Suppressor macrophage treated with lipopolysaccharide for 1 hour (primary cell): ENCODE measurements at places on chromosomes 2 and 18.
A peak's percentile ranks its signal among the peaks of the same experiment; 100 is the strongest.

DNA sequence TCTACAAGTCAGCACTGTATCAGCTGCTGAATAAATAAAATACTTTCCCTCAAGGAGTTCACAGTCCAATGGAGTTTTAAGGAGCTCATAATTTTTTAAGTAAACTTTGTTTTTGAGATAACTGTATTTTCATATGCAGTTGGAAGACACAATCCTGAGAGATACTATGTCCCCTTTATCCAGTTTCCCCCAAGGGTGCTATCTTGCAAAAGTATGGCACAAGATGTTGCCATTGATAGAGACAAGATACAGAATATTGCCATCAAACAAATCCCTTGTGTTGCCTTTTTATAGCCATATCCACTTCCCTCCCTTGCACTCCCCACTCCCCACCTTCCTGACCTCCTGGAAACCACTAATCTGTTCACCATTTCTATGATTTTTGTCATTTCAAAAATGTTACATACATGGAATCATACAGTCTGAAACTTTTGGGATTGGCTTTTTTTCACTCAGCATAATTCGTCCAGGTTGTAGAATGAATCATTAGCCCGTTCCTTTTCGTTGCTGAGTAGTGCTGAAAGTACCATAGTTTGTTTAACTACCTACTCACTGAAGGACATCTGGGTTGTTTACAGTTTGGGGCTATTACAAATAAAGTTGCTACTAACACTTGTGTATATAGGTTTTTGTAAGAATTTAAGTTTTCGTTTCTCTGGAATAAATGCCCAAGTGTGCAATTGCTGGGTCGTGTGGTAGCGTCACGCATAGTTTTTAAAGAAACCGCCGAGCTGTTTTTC lies 30.2 kb upstream of the SERTAD2 start:
- DNase-seq = no peak

DNA sequence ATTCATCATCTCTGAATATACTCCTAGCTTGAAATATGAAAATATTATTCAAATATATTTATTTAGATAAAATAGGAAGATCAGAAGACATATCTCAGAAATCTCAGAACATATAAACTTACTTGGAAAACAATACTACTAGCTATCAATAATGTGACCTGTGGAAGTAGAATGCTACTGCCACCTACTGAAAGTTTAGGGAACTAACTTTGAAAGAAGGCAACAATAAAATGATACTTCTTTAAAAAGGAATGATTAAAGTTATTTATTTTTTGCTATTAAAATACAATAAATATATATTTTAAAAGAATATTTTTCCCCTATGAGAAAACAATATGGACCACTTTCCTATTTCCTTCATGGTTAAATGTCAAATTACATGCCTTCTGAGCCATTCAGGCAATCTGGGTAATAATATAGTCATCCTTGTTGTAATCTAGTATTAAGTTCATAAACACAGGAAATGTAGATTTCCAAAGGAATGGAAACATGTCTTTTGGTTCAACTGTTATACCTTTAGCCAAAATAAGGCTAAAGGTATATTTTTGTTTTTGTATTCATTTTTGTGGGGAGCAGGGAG lies 26.0 kb downstream of the ACADL start:
- DNase-seq = peak; percentile 51

DNA sequence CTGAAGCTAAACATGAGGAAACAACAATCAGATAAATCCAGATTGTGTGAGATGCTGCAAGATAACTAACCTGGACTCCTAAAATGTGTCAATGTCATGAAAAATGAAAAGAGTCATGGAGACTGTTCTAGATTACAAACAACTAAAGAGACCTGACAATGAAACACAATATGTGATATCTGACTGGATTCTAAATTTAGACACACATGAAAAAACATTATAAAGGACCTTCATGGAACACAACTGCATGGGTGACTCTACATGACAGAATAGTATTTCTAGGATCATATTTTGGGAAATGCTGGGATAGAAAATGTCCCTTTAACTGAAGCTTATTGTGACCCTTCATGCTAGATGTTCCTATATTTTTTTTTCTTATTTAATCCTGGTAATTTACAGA lies 18.5 kb upstream of the SPTBN1 start:
- DNase-seq = no peak

GRCh38 chr2:120180066-120180465 lies 43.1 kb downstream of the TMEM185B start:
- DNase-seq = no peak

GRCh38 chr2:8202132-8202531 lies 479.7 kb upstream of the ID2 start:
- no peak for DNase-seq

DNA sequence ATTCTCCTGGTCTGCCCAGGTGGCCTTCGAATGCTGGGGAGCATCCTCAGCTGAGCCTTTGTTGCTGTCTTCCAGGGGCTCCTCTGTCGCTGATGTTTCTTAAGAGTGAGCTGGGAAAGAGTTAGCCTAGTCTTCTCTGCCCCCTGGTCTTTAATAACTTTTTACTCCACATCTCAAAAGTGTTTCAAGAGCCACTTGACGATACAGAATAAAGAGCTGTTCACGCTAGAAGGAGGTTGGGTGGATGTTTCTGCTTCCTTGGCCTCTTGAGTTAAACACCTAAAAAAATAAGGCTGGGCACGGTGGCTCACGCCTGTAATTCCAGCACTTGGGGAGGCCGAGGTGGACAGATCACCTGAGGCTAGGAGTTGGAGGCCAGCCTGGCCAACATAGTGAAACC lies 2.8 kb upstream of the BUB1 start:
- DNase-seq = no peak
